ENCODE measurements at places on chromosomes 16 and 17.

DNA sequence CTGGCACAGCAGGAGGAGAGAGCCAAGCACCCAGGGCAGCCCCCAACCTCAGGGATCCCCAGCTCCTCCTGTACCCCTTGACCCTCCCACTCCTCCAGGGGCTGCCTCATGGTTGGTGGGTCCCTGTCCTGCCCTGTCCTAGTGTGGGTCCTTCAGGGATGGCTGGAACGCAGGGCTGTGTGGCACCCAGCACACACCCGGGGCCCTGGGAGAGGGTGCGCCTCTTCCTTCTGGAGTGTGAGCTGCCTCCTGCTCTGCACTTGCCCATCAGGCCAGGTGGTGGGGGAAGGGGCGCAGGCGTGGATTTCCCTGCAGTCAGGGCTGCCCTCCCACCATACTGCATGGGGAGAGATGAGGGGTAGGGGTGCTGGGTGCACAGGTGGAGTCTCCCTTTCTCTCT is 42.6 kb downstream of the SOCS1 start:
- DNase-seq, result no peak

DNA sequence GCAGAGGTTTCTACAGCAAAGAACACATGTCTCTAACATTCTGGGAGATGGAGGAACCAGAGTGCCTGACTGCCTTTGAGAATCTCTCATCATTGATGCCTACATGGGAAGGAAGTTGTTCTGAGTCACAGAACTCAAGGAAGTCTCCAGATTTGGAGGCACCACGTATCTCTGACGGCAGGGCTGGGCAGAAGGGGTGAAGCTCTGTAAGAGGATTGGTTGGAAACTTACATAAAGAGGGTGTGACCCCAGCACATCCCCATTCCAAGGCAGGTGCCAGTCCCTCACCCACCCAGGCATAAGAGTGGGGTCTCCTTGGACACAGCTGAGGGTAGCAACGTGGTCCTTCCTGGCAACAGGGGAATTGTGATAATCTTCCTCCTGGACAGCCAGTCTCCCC is 17.4 kb downstream of the TNFRSF13B start:
- DNase-seq, result no peak

GRCh38 chr16:67026570-67026969 is 2.4 kb upstream of the CBFB start:
- DNase-seq, result no peak

- DNase-seq, result no peak
Observed at GRCh38 chr16:6035161-6035560, 937.6 kb upstream of the EEF2KMT start.

GRCh38 chr16:54171626-54172537 is 114.7 kb downstream of the IRX3 start:
- DNase-seq, result no peak

GRCh38 chr17:14168582-14168981 is 68.1 kb downstream of the CDRT15 start:
- no peak for DNase-seq

DNA sequence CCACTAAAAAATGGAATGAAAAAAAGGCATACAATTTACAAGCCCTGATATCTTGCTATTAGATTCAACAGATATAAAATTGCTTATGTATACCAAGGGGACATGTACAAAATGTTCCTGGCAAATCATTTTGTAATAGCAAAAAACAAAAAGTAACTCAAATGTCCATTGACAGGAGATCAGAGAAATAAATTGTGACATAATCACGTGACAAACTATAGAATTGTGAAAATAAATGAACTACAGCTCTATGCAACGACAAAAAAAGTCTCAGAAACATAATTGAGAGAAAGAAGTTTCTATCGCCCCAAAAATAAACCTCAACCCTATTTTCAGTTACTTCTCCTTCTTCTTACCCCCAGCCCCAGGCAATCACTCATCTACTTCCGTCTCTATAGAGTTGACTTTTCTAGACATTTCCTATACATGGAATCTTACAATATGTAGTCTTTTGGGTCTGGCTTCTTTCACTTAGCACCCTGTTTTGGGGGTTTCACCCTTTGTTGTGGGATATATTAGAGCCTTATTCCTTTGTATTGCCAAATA is 12.1 kb upstream of the ACE start:
- no peak for DNase-seq

DNA sequence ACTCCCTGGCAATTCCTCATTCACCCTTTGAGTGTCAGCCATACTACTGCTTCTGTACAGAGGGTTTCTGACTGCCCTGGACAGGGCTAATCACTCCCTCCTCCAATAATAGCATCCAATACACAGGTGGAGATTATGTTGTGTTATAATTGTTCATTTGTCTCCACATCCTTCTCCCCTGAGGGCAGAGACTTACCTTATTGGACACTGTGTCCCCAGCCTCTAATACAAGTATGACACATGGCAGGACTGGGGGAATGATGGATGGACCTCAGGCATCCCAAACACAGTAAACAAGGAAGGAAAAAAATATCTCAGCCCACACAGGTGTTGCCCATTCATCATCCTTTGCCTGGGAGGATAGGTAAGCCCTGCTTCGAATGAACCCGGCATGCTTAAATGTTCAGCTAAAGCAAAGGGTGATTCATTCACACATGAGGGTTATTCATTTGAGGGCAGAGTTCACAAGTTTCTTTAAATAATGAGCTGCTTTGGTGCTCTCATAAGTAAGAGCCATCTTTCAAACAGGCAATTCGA is 34.8 kb downstream of the MMD start:
- no peak for DNase-seq

GRCh38 chr16:2285731-2286191 is 17.8 kb upstream of the RNPS1 start:
- DNase-seq, result no peak

Measured in stimulated activated CD8-positive, alpha-beta memory T cell treated with anti-CD3 and anti-CD28 coated beads, Interleukin-7, amount 100 ng/mL, for 4 hours (primary cell).